Activated T-cell treated with anti-CD3 and anti-CD28 coated beads, Interleukin-2, amount 50 U/mL, for 4 hours (primary cell): ENCODE measurements at places on chromosomes 3 and 15. TPM values are rescaled to one million over a fixed set of nuclear protein-coding genes. Genes with fewer than 3 reads are reported as not detected.

GRCh38 chr3:179967622-179968021 is 69.1 kb downstream of the PEX5L start:
- no peak for DNase-seq

GRCh38 chr3:69784954-69785514 is 45.8 kb downstream of the MITF start:
- DNase-seq = no peak

GRCh38 chr15:65337436-65338070 is 33.1 kb downstream of the RNU5B-1 start:
- DNase-seq = no peak

DNA sequence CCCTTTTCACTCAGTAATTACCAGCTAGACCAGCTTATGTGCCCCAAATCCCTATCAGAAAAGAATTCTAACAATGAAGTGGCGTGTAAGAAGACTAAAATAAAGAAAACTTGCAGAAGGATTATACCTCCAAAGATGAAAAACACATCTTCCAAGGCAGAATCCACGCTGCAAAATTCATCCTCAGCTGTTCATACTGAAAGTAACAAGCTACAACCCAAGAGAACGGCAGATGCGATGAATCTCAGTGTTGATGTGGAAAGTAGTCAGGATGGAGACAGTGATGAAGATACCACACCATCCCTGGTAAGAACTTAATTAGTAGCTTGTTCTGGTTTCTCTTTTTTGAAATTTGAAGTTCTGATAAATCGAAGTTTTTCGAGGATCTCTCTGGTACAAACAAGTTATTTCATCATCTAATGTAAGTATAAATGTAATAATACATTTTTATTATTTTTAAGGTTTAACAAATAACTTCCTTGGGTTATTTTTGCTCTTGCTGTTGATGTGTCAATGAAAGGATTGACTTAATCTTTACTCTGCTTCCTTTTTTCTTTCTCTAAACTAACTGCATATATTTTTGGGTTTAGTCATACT is 1.4 kb downstream of the WDR76 start:
- DNase-seq = no peak

- no peak for DNase-seq
Observed at GRCh38 chr3:154210986-154211385, 89.8 kb downstream of the ARHGEF26 start.

The FANCD2 gene
- total RNA-seq = 33.8 TPM

The CDHR4 gene
- not detected for total RNA-seq

The GOLGA8O gene
- total RNA-seq = not detected
